ENCODE measurements at places on chromosomes 16 and 17. TPM values are rescaled to one million over a fixed set of nuclear protein-coding genes. Genes with fewer than 3 reads are reported as not detected.

Gene SMYD4
- total RNA-seq: 7.9 TPM

Gene ITGAL
- total RNA-seq: not detected

Gene ABCC1
- 22.6 TPM for total RNA-seq

Gene SLC12A3
- not detected for total RNA-seq

Gene TP53TG3B
- total RNA-seq: not detected

Gene SLC6A2
- not detected for total RNA-seq

Gene DLX4
- total RNA-seq: not detected

Gene CCR7
- total RNA-seq: under 0.01 TPM

Gene ICAM2
- 27.9 TPM for total RNA-seq

Gene CCDC47
- 87.7 TPM for total RNA-seq

Gene CCL17
- not detected for total RNA-seq

Gene MSLN
- total RNA-seq: under 0.01 TPM

Gene PRCD
- total RNA-seq: 1.9 TPM

Gene MEAK7
- total RNA-seq: 29.7 TPM

Gene PYDC1
- not detected for total RNA-seq

Gene CALCOCO2
- total RNA-seq: 36.6 TPM

Gene CCDC200
- not detected for total RNA-seq

Gene OR1A1
- total RNA-seq: not detected

Gene RSKR
- total RNA-seq: 3.3 TPM

Gene CHST5
- total RNA-seq: not detected

Gene DRG2
- total RNA-seq: 43.5 TPM

Gene TLCD3B
- total RNA-seq: 0.19 TPM

Gene HP
- total RNA-seq: 0.28 TPM

Gene P2RX5
- 2.7 TPM for total RNA-seq

Gene SCN4A
- total RNA-seq: under 0.01 TPM

Gene KRT17
- total RNA-seq: 7.0 TPM

Gene OR1G1
- not detected for total RNA-seq

Gene MYCBPAP
- total RNA-seq: 2.3 TPM

Gene KRTAP1-1
- total RNA-seq: not detected

Gene SOX15
- 0.28 TPM for total RNA-seq

Gene ADAMTS18
- 9.4 TPM for total RNA-seq

Gene PABPN1L
- not detected for total RNA-seq

Gene CCT6B
- 0.38 TPM for total RNA-seq

Gene JPT1
- total RNA-seq: 60.3 TPM

Gene AIPL1
- total RNA-seq: 0.19 TPM

Gene ZNF205
- total RNA-seq: 13.8 TPM

Gene SREBF1
- 35.1 TPM for total RNA-seq

Gene NEUROD2
- not detected for total RNA-seq

Gene TMEM238L
- total RNA-seq: not detected

Gene TTLL6
- total RNA-seq: not detected

Gene KRT33B
- total RNA-seq: under 0.01 TPM

Gene SLC52A1
- 0.28 TPM for total RNA-seq

Gene AANAT
- not detected for total RNA-seq

Gene BANP
- total RNA-seq: 38.9 TPM

Gene ABCA3
- 2.1 TPM for total RNA-seq

Gene PDE6G
- not detected for total RNA-seq

Gene TMEM114
- total RNA-seq: not detected

Gene SDR42E2
- total RNA-seq: not detected

Gene CTF1
- 1.2 TPM for total RNA-seq

Measured in regular cardiac myocyte (primary cell).